Stimulated activated CD8-positive, alpha-beta memory T cell treated with anti-CD3 and anti-CD28 coated beads, Interleukin-7, amount 100 ng/mL, for 1 hour (primary cell): ENCODE measurements at places on chromosomes 1 and 21.

DNA sequence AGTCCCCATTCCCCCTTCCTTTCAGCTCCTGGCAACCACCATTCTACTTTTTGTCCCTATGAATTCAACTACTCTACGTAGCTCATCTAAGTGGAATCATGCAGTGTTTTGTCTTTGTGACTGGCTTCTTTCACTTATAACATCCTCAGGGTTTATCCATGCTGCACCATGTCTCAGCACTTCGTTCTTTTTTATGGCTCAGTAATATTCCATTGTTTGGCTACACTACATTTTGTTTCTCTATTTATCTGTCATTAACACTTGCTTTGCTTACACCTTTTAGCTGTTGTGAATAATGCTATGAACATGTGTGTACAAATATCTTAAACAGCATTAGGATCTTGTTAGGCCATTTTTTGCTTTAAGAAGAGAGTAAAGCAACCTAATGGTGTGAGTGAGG, 1.5 kb upstream of the MRPS14 start:
- no peak for DNase-seq

- no peak for DNase-seq
Observed at GRCh38 chr1:19623523-19623922, 20.6 kb upstream of the NBL1 start.

GRCh38 chr21:42311816-42312625, 3.2 kb downstream of the TFF3 start:
- DNase-seq: no peak

DNA sequence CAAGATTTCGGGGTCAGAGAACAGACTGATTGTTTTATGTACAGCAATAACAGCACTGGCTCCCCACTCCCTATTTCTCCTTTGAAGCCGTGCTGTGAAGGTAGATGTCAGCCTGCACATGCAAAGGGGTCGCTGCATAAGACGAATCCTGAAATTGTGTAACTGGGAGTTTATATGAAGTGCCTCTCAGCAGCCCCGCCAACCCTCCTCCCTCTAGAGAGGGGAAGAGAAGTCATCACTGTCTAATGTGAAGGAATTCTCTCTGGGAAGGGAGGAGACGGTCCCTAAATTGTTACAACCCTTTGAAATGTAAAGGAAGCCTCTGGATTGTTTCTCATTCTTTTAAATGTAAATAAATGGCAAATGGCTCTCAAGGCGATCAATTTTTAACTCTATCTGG, 545.3 kb downstream of the PLA2G4A start:
- DNase-seq: no peak

- DNase-seq: no peak
Observed at GRCh38 chr1:208013210-208013609, 102.3 kb upstream of the CD34 start.

DNA sequence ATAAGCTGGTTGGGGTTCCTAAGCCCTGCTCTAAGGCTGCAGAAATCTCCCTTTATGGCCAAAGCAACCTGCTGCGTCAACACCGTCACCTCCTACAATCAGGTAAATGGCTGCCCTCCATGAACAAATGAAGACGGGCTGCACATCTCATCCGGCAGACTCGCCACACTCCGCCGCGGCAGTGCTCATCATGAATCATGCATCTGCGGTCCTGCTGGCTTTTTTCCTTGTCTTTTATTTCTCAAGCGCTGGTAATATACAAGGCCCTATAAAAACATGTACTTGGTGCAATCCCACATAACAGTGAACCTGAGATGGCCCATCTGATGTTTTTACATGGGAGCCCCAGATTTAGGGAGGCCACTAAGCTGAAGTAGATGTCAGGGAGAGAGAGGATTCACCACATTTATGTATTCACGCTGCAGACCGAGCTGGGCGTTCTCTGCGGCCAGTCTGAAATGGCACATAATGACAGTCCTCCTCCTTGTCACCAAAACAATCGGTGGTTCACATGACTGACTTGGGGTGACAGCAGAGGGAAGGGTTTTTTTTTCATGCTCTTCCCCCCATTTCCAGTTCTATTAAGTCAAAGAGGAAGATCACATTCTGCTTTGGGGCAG, 91.6 kb downstream of the KAZN start:
- no peak for DNase-seq

DNA sequence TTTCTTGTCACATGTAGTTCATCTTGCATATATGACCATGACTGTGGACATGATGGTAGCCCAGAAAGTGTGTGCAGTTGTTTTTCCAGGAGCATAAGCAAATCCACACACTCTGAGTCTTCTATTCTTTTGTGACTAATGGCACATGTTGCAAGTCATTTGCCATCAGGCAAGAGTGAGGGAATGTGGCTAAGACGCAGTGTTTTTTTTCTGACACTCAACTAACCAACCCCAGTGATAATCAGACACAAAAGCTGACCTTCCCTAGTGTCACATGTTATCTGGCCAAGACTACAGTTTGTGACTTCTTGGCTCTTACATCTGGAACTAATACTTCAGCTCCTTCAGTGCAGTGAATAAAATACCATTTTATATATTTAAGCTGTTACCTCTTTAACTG, 108.8 kb downstream of the ITSN1 start:
- DNase-seq: no peak

GRCh38 chr1:166915941-166916340, 39.9 kb upstream of the TADA1 start:
- DNase-seq: no peak

DNA sequence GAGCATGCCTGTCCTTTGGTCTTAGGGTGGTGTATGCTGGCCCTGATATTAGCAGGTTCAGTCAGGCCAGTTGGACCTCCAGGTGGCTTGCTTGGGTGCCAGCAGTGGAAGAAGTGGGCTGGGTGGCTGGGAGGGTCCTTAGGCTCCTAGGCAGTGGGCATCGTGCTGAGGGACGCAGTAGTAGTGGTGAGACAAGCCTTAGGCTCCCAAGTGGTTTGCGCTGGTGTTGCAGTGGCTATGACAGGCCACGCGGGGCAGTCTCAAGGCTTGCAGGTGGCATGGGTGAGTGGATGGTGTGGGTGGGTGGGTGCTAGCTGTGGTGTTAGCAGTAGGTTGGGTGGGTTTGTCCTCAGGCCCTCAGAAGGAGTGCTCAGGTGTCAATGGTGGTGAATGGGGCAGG, 162.3 kb downstream of the FMN2 start:
- no peak for DNase-seq

- no peak for DNase-seq
Observed at GRCh38 chr1:153619171-153619570, 3.0 kb upstream of the S100A14 start.

DNA sequence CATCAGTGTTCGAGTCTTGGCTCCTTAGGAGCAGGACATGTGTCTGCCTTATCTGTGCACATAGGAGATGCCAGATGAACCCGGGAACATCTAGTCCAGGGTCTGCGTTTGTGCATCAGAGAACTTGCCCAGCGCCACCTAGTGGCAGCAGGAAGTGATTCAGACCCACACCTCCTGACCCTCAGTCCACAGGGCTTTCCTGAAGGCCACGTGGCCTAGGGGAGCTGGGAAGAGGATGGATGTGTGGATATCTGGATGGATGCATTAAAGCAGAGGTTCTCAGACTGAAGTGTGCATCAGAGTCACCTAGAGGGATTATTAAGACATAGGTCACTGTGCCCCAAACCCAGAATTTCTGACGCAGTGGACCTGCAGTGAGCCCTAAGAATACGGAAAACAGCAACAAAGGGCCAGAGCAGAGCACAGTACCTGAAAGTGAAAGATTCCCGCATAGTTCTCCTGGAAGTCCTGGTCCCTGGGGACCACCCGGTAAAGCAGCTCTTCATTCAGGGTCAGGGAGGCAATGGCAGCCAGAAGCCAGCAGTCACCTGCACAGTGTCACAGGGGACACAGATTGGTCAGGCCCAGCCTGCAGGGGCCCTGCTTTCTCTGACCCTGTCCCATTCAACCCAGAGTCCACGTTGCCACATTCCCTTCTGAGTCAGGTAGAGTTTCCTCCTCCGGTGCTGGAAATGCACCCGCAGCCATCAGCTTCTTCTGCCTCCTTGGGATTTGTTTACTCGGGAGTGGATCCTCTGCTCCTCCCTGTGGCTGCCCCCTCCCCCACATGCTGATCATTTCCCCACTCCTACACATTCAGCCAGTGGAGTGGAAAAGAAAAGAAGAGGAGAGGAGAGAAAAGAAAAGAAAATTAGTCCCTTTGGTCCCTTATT, 37.0 kb downstream of the CAPN8 start:
- peak; percentile 19 for DNase-seq

DNA sequence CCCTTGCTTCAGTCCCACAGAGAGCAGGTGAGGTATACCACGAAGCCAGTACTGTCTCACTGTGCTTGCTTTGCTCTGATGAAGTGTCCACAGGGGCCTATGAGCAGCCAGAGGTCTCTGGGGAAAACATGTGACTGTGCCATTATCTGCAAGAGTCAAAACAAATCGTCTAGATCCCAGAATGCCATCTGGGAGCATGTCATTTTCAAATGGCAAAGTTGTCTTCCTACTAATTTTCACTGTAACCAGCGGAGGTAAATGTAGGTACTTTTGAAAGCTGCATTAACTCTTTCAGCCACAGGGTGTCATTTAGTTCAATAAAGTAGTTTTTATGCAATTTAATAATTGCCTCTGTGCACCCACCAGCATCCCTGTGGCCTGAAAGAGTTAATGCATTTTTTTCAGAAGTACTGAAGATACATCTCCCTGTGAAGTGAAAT, 173.6 kb upstream of the SGIP1 start:
- DNase-seq: no peak

GRCh38 chr1:30286241-30286987, 437.0 kb downstream of the MATN1 start:
- DNase-seq: no peak

DNA sequence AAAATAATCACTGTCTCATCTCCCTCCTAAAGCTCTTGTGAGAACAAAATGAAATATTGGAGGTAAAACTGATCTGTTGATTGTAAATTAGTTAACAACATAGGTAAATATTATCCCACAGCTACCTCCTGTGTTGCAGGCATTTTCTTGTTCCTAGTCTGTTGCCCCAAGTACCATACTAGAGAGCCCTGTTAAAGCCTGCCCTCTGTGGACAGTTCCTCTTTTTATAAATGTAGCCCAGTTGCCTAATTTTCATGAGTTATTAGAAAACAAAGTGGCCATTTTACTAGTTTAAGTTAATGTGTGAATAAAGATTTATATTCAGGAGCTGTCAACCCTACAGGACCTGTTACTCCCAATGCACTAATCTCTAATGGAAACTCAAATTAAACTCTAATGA, 180.0 kb upstream of the KCND3 start:
- no peak for DNase-seq

DNA sequence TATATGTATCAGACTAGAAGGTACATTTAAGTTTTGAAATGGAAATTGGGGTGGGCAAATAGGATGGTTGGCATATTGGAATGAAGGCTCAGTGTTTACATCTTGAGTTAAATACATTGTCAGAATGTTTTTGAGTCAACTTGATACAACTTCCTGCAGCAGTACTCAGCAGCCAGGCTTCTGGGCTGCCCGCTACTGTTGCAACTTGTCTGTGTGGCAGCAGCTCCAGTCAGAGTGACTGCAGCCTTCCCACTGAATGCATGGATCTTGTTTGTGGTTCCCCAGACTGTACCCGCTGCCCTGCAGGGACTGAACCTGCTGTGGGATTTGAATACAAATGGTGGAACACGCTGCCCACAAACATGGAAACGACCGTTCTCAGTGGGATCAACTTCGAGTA, 24.9 kb upstream of the SARS1 start:
- no peak for DNase-seq

DNA sequence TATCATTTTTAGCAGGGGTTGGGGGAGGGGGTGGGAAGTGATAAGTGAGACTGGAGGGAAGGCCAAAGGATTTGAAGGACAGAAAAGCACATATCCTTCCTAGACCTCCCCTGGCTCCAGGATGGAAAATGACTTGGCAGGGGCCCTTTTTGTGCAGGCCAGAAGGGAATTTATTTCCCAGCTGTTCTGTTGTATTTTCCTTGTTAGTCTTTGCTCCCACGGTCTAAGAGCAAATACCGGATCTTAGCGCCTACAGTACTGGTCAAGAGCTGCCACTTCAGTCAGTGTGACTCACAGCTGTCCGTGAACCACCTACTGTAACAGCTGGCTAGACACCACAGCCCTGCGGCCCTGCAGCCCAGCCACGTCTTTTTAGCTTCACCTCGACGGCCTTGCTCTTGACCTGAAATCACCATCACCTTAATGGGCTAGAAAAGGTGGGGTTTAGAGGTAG, 51.0 kb upstream of the ERRFI1 start:
- DNase-seq: no peak

GRCh38 chr1:230977761-230978490, 735 bp downstream of the TTC13 start:
- peak; percentile 2 for DNase-seq

GRCh38 chr1:38173848-38174247, 127.3 kb upstream of the POU3F1 start:
- DNase-seq: no peak

DNA sequence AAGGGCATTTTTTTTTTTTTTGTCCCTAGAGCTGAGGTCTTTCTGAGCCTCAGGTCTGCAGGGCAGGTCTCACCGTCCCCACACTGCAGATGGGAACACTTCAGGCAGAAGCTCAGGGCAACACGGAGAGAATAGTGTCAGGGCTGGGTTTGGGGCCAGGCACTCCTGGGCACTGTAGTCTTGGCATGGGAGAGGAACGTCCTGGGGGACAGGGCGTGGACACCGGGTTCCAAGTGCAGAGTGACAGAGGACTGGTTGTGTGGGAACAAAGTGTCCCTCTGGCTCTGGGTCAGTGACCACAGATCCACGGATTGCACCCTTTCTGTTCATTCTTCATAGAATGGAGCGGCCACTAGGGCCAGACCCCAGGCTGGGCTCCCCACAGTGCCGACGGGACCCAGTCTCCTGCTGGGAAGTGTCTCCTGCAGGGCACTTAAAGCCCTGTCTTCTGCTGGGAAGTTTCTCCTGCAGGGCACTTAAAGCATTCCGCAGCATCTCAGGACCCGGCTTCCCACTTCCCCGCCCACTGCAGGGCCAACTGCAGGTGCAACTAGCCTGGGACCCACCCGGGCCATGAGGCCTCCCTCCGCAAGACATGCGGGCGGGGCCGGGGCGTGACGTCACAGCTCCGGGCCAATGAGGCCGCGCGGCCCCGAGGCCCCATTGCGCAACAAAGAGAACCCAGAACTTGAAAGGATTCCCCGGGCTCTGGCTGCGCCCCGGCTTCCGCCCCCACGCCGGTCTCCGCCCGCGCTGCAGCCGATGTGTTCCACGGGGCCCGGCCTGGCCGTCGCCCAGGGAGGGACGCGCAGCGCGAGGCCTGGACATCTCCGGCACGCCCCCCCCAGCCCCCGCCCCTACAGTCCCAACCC, 1.2 kb downstream of the GPR153 start:
- DNase-seq: peak; percentile 58

- DNase-seq: no peak
Observed at GRCh38 chr1:89095737-89096136, 30.2 kb downstream of the GBP2 start.

DNA sequence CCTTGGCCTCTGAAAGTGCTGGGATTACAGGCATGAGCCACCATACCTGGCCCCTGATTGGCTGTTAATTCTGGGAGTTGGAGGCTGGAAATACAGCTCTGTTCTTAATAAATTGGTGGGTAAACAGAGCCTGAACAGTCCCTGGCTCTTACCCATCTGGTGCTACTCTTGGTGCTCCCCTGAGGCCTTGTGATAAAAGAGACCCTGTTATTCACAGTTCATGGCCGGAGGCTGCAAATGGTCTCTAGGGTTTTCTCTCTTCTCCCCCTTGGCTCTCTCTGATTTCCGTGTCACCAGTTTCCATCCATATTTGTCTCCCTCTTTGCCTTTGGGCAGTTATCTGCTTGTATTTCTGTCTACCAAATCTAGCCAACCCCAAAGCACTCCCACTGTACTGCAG, 17.2 kb downstream of the NFASC start:
- DNase-seq: no peak

GRCh38 chr1:17155257-17155920, 36.1 kb upstream of the PADI2 start:
- DNase-seq: no peak
